ENCODE measurements at places on chromosomes 3 and 15. TPM values are rescaled to one million over a fixed set of nuclear protein-coding genes. Genes with fewer than 3 reads are reported as not detected.

Gene TM4SF1
- 185 TPM for total RNA-seq

Gene DUT
- 25.5 TPM for total RNA-seq

Gene GALNT15
- total RNA-seq, result 0.78 TPM

DNA sequence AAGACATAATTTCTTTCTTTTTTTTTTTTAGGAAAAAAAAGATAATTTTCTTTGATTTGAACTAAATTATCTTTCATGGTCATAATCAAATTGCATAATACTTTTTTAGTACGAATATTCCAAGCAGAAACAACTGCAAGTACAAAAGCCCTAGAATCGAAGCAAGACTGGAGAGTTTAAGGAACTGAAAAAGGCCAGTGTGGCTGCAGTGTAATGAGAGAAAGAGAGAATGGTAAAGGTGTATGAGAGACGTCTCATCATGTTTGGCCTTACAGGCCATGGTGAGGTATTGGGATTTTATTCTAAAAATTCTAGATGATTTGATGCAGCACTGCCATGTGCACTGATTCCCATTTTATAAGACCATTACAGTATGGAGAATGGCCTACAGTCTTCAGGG, 180.9 kb downstream of the SUCNR1 start:
- no peak overlapping the region for H3K27ac ChIP-seq
- no peaks in the 10 kb centered on the region for H3K36me3 ChIP-seq
- no peak for DNase-seq
- no peaks in the 10 kb centered on the region for H3K27me3 ChIP-seq

- H3K36me3 ChIP-seq, result no peaks in the 10 kb centered on the region
- H3K27ac ChIP-seq, result no peak overlapping the region
- no peak overlapping the region for H3K4me3 ChIP-seq
- H3K4me1 ChIP-seq, result no peaks in the 10 kb centered on the region
Observed at GRCh38 chr15:65332391-65333147, 28.1 kb downstream of the RNU5B-1 start.

- no peak overlapping the region for H3K27ac ChIP-seq
- H3K27me3 ChIP-seq, result no peaks in the 10 kb centered on the region
- no peaks in the 10 kb centered on the region for H3K36me3 ChIP-seq
Observed at GRCh38 chr3:165346503-165346902, 150.3 kb upstream of the SLITRK3 start.

Measured in pancreas (tissue), 10 donors.